ENCODE measurements at places on chromosomes 12 and 14.

- peaks cover 37% of the 10 kb centered on the region for H3K36me3 ChIP-seq
- H3K27ac ChIP-seq, result peak overlapping the region; percentile 88
- no peak for DNase-seq
- H3K27me3 ChIP-seq, result no peaks in the 10 kb centered on the region
- peak overlapping the region; percentile 8 for H3K4me3 ChIP-seq
Observed at GRCh38 chr12:128797119-128798118, 26.3 kb downstream of the SLC15A4 start.

DNA sequence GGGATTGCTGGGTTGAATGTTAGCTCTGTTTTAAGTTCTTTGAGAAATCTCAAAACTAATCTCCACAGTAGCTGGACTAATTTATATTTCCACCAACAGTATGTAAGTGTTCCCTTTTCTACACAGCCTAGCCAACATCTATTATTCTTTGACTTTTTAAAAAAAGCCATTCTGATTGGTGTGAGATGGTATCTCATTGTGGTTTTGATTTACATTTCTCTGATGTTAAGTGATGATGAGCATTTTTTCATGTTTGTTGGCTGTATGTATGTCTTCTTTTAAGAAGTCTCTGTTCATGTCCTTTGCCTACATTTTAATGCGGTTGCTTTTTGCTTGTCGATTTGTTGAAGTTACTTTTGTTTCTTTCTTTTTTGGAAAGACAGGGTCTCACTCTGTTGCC, 301.1 kb upstream of the OR4E1 start:
- DNase-seq, result no peak
- H3K27me3 ChIP-seq, result no peaks in the 10 kb centered on the region
- H3K4me3 ChIP-seq, result no peak overlapping the region
- H3K36me3 ChIP-seq, result no peaks in the 10 kb centered on the region
- no peak overlapping the region for H3K27ac ChIP-seq

- H3K36me3 ChIP-seq, result no peaks in the 10 kb centered on the region
- DNase-seq, result peak; percentile 82
- peak overlapping the region; percentile 81 for H3K4me3 ChIP-seq
- peak overlapping the region; percentile 92 for H3K27ac ChIP-seq
- H3K4me1 ChIP-seq, result peaks cover 19% of the 10 kb centered on the region
Observed at GRCh38 chr12:56221232-56221756, 428 bp downstream of the RNF41 start.

- H3K27ac ChIP-seq, result no peak overlapping the region
- no peak for DNase-seq
- H3K27me3 ChIP-seq, result no peaks in the 10 kb centered on the region
- no peak overlapping the region for H3K4me3 ChIP-seq
- H3K36me3 ChIP-seq, result no peaks in the 10 kb centered on the region
- no peaks in the 10 kb centered on the region for H3K4me1 ChIP-seq
Observed at GRCh38 chr12:43937947-43938346, 102.1 kb downstream of the TMEM117 start.

- H3K4me3 ChIP-seq, result no peak overlapping the region
- peaks cover 11% of the 10 kb centered on the region for H3K4me1 ChIP-seq
- no peak overlapping the region for H3K27ac ChIP-seq
- no peak for DNase-seq
- H3K36me3 ChIP-seq, result no peaks in the 10 kb centered on the region
Observed at GRCh38 chr14:71327691-71328090, 420.4 kb downstream of the PCNX1 start.

Measured in astrocyte (in vitro differentiated cells and primary cell).